ENCODE measurements at places on chromosomes 1 and 21.

DNA sequence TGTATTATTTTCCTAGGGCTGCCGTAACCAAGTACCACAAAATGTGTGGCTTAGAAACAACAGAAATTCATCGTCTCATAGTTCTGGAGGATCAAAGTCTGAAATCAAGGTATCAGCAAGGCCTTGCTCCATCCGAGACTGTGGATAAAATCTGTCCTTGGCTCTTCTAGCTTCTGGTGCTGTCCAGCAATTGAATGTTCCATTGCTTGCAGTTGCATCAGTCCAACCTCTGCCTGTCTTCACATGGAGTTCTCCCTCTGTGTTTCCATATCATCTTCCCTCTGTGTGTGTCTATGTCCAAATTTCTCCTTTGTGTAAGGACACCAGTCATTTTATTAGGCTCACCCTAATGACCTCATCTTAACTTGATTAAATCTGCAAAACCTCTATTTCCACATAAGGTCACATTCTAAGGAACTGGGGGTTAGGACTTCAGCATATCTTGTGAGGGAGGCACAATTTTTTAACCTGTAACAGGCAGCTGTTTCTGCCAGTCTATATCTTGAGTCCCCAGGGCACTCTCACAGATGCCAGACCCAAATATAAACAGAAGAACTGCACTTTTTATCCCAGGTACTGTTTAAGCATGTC lies 84.2 kb downstream of the ERG start:
- DNase-seq = no peak

DNA sequence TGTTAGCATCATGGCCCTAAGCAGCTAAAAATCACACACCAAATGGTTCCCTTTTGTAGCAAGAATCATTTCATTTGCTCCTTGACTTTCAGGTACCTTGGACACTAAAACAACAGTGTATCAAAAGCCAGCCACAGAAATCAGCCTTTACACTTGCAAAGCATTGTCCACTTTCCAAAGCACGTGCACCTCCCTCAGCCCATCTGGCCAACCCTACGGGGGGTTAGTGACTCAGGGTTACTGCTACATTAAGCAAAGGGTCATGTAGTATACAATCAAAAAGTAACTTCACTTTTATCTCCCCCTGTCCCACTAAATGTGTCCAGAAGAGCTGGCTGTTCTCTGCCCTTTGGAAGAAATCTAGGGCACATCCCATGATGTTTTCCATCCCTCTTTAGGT lies 149.7 kb downstream of the HIVEP3 start:
- DNase-seq = no peak

DNA sequence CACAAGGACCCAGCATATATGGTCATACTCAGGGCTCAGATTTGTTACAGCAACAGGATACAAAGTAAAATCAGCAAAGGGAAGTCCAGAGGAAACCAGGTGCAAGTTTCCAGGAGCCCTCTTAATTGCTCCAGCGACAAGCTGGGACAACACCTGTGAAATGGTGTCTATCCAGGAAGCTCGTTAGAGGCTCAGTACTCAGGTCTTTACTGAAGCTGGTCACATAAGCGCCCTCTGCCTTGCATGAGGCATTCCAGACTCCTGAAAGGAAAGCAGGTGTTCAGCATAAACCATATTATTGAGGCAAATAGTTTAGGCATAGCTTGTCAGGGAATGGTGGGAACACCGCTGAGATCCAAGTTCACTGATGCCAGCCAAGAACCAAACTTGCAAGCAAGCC lies 231.0 kb downstream of the SLC35F3 start:
- DNase-seq = no peak

- no peak for DNase-seq
Measured at GRCh38 chr1:118902711-118903191, 85.4 kb downstream of the TBX15 start.

DNA sequence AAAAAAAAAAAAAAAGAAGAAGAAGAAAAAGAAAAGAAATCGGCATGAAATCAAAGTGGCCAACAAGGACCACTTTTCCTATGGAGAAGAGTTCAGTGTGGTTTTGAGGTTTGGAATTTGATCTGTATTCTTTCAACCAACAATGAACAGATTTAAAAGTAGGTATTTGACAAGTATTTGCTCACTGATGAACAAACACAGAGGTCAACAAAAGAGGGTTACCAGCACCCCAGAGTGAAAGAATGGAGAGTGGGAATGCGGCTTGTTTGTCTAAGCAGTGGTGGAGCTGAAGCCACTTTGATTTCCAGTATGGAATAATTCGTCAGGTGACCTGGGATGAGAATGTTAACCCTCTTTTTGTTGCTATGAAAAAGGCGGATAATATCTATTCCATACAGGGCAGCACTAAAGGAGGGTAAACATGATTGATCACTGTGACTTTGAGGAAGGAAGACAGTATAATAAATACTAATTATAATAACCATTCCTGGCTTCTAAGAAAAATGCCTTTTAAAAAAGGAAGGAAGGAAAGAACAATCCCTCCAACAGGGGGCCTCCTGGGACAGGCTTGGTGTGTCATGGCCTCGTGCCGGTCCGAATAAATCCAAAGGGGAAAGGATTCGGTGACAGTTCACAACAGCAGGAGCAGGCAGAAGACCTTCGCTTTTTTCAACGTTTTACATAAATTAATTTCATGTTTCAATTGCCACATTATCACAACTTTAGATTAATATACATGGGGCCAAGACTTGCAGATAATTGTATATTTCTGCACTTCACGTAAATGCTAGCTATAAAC lies 37.2 kb upstream of the SIM2 start:
- DNase-seq = no peak

GRCh38 chr1:115912116-115912515 lies 64.2 kb upstream of the SLC22A15 start:
- no peak for DNase-seq

GRCh38 chr1:221612047-221612777 lies 129.7 kb downstream of the DUSP10 start:
- DNase-seq = no peak

DNA sequence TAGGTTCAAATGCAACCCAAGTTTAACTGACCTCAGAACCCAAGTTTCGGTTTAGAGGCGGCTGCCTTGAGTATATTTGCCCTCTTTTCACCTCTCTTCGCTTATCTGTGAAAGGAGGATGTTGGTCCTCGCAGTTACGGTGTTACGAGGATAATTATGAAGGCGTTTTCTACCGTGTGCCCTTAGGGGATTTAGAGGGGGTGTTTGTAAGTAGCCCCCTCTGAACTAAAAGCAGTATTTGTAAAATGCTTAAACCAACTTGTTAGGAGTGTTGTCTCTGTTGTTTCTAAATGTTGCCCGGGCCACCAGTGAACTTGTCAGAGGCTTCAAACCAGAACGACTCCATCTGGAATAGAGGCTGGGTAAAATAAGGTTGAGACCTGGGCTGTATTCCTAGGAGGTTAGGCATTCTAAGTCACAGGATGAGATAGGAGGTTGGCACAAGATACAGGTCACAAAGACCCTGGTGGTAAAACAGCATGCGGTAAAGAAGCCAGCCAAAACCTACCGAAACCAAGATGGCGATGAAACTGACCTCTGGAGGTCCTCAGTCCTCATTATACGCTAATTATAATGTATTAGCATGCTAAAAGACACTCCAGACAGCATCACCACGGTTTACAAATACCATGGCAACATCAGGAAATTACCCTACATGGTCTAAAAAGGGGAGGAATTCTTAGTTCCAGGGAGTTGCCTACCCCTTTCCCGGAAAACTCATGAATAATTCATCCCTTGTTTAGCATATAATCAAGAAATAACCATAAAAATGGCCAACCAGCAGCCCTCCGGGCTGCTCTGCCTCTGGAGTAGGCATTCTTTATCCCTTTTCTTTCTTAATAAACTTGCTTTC lies 1.0 kb upstream of the PSRC1 start:
- no peak for DNase-seq

- DNase-seq = peak; percentile 68
Measured at GRCh38 chr1:230752407-230752806, 5.2 kb downstream of the CAPN9 start.

DNA sequence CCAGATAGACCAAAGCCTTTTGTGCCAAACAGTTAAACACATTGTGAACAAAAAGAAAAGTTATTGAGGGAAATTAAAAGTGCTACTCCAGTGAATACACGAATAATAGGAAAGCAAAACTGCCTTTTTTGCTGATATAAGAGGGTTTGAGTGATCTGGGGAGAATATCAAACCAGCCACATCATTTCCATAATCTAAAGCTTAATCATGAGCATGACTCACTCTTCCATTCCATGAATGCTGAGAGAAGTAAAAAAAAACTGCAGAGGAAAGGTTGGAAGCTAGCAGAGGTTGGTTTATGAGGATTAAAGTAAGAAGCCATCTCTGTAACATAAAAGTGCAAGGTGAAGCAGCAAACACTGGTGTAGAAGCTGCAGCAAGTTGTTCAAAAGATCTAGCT lies 350.6 kb upstream of the NCAM2 start:
- no peak for DNase-seq

GRCh38 chr1:3115275-3116149 lies 46.5 kb downstream of the PRDM16 start:
- DNase-seq = no peak

GRCh38 chr1:53449693-53450092 lies 9.5 kb upstream of the DMRTB1 start:
- DNase-seq = no peak

- DNase-seq = no peak
Measured at GRCh38 chr1:22216210-22216883, 73.5 kb upstream of the WNT4 start.

- no peak for DNase-seq
Measured at GRCh38 chr1:202227997-202228401, 34.4 kb downstream of the LGR6 start.

DNA sequence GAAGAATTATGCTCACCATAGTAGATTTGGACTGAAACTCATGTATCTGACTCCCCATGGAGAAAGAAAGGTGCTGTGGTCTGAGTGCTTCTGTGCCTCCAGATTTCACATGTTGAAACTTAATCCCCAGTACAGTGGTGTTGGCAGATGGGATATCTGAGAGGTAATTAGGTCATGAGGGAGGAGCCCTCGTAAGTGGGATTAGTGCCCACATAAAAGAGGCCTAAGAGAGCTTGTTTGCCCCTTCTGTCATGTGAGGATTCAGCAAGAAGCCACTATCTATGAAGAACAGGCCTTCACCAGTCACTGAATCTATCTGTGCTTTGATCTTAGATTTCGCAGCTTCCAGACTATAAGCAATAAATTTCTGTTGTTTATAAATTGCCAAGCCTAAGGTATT lies 150.1 kb downstream of the PLPP3 start:
- DNase-seq = peak; percentile 94

GRCh38 chr1:53361541-53361961 lies 33.7 kb upstream of the LRP8 start:
- no peak for DNase-seq

DNA sequence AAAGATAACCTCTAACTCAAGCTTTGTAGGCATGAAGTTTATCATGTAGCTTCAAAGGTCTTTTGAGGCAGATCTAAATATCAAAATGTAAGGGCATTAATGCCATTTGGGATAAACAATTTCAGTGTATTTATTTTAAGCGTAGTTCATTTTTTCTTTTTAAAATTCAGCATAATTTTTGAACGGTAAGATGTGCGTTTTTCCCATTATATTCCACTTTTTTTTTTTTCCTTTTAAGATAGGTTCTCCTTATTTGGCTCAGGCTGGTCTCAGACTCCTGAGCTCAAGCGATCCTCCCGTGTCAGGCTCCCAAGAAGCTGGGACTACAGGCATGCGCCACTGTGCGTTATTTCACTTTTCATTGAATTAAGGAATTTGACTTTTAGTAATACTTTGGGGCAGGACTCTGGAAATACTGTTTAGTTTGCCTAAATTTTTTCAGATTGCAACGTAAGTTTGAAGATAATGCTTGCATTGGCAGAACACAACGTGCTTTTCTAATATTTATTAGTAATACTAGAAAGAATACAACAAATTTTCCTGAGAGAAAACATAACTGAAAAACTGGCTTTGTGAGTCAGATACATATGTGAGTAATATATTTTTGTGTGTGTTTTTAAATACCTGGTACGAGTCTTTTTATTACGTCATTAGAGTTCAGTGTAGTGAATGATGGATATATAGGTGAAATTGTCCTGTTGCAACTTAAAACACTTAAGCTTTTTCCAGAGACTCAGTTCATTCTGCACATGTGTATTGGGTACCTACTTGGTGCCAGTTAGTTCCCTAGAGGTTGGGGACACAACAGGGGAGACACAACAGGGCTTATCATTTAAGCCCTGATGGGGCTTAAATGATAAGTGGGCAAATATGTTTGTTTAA lies 2.2 kb downstream of the RALGPS2 start:
- no peak for DNase-seq

GRCh38 chr21:46028573-46029091 lies 47.1 kb downstream of the COL6A1 start:
- no peak for DNase-seq

DNA sequence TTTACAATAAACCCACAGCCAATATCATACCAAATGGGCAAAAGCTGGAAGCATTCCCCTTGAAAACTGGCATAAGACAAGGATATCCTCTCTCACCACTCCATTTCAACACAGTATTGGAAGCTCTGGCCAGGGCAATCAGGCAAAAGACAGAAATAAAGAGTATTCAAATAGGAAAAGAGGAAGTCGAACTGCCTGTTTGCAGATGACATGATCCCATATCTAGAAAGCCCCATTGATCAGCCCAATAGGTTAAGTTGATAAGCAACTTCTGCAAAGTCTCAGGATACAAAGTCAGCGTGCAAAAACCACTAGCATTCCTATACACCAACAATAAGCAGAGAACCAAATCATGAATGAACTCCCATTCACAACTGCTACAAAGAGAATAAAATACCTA lies 235.5 kb downstream of the DPYD start:
- DNase-seq = no peak

DNA sequence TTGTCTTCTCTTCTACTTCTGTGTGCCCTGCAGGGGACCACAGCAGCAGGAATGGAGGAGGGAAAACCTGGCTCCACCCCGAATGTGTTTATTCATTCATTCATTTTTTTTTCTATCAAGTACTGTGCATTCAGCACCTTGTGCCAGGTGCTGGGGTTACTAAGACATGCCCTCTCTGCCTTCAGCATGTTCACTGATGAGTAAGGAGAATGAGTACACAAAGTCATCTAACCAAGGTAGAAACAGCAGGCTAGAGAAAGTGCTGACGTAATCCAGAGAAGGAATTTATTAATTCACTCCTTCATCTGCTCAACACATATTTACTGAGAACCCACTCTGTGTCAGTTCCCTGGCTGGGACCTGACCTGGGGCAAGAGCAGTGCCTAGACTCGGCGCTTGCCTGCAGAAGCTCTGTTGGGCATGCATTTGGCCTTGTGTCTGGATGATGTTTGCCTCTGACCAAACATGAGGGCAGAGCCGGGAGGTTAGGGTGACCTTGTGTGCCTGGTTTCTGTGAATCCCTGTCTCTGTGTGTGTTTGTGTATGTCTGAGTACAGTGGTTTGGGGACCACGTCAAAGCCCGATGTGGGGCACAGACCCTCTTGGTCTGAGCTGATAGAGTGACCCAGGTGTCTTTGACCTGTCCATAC lies 3.3 kb upstream of the MYOG start:
- no peak for DNase-seq

DNA sequence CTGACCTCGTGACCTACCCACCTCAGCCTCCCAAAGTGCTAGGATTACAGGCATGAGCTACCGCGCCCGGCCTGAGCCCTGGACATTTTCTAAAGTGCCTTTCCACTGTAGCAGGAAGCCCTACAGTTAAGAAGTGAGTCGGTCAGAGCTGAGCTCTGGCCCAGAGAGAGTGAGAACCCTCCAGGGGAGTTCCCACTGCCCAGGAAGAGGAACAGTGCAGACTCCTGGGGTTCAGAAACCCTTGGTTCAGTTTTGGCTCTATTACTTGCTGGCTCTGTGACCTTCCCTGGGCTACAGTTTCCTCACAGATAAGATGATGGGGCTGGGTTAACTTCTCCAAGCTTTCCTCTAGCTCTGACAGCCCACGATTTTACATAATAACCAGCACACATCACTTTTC lies 20.9 kb downstream of the SLC9A1 start:
- DNase-seq = no peak
